ENCODE measurements at places on chromosomes 5 and 9.

DNA sequence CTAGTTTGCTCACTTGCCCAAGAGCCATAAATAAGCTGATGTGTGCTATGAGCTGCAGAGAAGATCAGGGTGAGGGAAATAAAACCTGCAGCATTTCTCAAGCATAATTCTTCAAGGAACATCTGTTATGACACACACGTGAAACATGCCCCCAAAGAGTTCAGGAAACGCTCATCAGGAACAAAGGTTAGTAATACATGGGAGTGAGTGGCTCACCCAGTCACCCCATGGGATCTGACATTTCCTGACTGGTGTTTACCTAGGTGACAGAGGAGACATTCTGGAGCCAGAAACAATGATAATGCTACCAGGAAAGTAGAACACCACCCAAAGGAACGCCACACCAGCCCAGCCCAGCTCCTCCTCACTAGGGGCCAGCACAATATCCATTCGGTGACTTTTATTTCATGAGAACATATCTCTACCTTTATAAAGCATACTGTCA lies 66.0 kb downstream of the FRMD3 start:
- DNase-seq: no peak

DNA sequence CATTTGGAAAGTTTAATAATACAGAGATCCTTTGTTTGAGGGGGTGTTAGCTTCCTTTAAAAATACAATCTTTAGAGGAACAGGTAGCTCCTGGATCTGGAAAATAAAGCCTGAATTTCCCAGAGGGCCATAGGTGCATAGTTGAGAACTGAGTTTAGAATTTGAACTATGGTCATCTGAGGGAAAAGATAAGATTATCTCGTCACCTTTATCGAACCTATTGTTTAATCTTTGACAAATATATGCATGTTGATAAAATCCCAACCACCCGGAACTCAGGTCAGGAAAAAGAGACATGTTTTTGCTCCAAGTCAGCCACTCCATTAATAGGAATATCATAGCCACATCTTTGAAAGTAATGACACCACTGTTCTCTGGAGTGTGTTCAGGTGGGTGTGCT lies 91.7 kb upstream of the FAM169A start:
- DNase-seq: no peak

DNA sequence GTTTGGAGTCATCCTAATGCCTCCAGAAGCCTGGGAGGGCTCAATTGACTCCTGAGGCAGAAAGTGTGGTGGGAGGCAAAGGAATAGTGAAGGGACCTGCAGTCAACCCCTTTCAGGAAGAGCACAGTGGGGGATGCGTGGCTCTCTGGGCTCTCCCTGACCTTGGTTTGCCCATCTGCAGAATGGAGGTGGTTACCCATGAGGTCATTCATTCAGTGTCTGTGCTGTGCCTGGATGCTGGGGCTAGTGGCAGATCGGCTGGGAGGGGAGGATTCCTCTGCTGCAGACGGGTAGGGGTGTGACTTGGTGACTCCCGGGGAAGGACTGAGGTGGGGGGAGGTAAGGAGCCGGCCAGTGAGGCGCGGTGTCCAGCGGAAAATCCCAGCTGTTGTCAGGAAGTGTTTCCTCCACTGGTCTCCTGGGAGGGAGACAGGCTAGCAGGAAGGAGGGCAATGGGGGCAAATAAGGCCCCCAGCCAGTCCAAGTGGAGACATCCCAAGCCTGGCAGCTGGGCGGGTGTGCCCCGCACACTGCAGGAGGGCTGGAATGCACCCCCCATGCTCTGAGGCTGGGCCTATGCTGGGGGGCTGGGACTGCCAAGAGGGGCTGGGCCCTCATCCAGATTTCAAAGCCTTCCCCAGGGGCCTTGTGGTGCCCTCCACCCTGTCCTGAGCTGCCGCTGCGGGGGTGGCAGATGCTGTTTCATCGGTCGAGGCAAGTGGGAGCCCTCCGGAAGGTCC lies 10.9 kb downstream of the CXXC5 start:
- DNase-seq: no peak

- DNase-seq: no peak
Measured at GRCh38 chr9:68706363-68707201, 1.5 kb downstream of the PIP5K1B start.

DNA sequence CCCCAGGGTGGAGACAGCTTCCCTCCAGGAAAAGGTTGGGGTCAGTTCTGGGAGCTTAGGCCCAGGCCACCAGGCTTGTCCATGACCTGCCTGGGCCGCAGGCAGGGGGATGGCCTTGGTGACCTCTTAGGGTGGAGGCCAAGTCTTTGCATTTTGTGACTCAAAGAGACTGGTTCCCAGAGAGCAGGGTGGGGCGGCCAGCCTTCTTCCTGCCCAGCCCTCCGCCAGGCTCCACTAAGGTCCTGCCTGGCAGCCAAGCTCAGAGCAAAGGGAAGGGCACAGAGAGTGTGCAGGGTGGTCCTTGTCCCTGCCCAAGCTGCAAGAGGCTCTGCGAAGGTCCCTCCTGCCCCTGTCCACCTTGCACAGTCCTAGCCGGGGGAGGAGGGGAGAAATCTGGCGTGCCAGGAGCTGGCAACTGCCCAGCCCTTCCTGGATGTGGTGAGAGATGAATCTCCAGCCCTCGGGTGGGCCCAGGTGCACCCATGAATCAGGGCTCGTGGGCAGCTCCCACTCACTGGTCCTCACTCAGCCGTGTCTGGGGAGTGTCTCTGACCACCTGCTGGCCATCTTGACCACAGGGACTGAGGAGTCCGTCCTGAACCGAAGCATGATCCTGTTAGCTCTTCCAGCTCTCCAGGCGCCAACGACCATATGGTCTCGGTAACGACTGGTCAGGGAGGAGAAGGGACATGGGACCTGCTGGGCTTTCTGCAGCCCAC lies 2.3 kb upstream of the PTGDS start:
- no peak for DNase-seq

GRCh38 chr5:150801117-150801927 lies 22.8 kb downstream of the SMIM3 start:
- peak; percentile 3 for DNase-seq

DNA sequence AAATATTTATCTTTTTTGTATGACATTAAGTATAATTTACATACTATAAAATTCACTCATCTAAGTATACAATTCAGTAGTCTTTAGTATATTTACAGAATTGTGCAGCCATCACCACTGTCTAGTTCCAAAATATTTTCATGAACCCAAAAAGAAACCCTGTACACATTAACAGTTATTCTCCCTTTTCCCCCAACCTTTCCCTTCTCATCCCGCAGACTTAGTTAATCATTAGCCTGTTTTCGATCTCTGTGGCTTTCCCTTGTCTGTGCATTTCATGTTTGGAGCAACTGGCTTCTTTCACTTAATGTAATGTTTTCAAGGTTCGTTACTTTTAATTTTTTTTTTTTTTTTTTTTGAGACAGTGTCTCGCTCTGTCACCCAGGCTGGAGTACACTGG lies 37.5 kb downstream of the MTREX start:
- no peak for DNase-seq

GRCh38 chr9:14442956-14443355 lies 129.0 kb upstream of the NFIB start:
- no peak for DNase-seq

DNA sequence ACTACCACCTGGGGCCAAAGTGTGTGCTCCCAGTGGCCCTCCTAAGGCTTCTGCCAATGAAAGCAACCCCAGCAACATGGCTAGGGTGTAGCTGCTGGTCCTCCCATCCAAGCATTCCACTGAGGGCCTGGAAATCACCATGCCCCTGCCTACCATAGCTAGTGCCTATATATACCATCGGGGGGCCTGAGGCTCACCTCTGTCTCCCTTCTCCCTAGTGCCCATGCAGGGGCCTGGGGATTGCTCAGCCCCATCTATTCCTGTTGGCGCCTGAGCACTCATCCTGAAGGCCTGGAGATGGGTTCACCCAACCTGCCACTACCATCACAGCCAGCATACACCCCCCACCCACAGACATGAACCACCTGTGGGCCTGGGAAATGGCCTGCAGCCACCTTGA lies 367.3 kb downstream of the RAB3C start:
- no peak for DNase-seq

- DNase-seq: no peak
Measured at GRCh38 chr5:124180299-124180874, 566.1 kb downstream of the ZNF608 start.

DNA sequence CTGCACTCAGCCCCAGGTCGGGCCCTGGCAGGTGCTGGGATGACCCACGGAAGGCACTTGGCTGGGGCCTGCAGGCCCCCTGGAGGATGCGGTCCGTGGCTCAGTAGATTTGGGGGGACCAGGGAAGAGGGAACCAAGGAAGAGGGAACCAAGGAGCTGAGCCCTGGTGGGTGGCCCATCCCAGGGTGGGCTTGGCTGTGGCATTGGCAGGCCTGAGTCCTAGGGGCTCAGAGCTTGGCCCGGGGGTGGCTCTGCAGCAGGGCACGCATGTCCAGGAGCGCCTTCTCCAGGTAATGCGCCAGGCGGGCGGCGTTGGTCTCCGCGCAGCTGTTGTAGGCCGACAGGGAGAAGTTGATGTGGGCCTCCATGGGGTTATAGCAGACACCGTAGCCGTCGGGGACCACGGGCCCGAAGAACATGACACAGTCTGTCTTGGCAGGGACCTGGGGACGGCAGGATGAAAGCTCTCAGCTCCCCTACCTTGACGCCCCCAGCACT lies 14.3 kb downstream of the DOLPP1 start:
- no peak for DNase-seq

DNA sequence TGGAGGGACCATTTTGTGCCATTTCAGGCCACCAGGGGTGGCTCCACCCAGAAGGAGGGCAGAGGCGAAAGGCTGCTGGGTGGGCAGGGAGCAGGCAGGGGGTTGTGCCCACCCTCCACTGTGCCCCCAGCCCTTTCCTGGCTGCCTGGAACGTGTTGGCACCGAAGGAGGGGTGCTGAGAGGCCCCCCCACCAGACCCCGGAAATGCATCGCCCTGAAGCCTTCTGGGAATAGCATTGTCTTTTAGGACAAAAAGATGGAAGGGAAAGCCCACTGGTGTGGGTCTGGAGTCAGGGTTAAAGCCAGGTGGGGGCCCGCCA lies 5.1 kb downstream of the NOXA1 start:
- DNase-seq: no peak

DNA sequence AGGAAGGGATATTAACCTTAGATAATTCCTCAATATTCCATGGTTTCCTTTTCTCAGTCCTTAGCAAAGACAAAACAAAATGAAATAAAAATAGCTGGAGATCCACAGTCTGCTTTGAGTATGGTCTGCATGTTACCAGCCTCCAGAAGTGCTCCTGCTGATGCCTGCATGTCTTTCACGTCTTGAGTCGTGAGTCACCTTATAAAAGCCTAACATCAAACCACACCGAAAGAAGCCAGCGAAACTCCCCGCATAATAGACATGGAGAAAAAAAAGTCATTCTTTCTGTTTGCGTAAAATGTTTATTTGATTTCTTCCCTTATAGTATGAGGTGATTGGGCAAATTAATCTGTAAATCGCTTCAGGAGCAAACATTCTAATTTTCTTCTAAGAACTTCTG lies 380.5 kb downstream of the SLCO4C1 start:
- DNase-seq: no peak

GRCh38 chr5:23614422-23614821 lies 107.0 kb downstream of the PRDM9 start:
- no peak for DNase-seq

DNA sequence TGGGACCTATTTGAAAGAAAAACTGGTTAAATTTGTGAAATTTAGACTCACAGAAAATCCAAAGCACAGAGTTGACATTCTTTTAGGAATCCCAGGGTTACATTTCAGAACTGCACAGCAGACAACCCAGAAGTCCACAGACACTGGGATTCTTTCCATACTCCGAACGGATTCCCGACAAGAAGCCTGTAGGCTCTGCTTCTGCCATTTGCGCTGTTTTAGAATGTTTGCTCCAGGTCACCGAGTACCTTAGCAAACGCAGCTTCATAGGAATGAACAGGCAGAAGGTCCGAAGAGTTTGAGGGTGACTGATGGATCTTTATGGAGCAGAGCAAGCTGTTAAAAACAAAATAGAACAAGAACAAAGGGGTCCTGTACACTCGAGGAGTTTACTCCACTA lies 84.5 kb upstream of the NFIB start:
- DNase-seq: no peak

- DNase-seq: no peak
Measured at GRCh38 chr5:61363401-61364114, 31.5 kb downstream of the ZSWIM6 start.

DNA sequence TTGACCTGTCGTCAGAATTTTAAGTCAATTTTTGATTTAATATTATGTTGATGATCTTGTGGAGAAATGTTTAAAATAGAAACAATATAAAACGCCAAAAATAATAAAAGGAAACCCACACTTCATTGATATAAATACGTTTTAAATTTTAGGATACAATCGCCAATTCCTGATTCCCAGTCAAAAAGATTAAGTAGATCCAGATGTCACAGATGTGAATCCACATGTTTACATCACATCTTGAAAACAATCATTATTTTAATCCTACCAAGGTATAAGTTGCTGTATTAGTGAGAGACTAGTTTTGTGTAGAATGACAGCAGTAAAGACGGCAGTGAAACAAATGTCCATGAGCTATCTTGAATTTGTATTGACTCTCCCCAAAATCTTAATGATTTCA lies 4.9 kb downstream of the TAS2R1 start:
- no peak for DNase-seq

DNA sequence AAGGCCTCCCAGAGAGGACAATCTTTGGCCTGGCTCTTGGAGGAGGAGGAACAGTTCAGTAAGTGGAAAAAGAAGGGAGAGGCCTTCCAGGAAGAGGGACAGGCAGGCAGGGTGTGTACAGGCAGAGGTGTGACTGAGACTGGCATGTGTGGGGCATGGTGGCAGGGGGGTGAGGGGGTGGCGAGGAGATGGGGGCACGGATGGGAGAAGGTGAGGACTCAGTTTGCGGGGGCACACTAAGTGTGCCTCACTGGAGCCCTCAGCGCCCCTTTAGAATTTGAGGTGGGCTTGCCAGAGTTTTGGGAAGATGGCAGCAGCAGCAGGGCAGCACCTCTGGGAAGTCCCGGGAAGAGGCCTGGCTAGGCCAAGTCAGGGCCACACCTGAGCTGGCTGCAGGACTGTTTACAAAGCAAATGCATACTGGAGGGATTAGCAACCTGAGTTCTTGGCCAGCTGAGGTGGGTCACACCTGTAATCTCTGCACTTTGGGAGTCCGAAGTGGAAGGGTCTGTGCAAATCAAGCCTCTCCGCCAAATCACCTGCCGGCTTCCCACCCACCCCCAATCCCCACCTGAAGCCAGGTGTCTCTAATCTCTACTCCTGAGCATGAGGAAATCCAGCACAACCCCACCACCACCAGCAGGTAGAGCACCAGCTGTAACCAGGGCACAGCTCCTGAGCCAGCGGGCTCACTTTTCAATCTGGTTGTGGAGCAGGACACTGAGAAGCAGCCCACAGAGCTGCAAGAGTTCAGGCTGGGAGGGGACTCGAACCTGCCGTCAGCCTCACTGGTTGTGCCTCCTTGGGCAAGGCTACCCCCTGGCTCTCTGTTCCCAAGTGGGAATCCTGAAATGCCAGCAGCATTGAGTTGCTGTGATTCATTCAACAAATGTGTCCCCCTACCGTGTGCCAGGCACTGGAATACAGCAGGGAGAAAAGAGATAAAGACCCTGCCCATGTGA lies 10.2 kb upstream of the GABRP start:
- no peak for DNase-seq

DNA sequence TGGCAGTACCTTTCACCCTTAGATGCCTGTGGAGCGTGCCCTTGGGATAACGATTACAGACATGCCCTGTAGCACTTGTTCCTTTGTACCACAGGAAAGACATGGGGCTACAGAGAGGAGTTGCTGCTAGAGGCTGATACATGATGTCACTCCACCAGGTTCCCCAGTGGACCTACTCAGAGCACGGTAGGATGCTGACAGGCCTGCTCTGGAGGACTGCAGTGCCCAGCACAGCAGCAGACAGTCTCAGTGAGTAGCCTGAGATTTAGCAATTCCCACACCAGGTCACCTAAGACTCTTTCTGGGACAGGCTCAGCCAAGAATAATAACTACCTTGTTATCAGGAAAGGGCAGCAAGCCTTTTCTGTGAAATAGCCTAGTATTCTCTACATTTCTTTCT lies 28.8 kb downstream of the PDE4D start:
- DNase-seq: no peak
